ENCODE measurements at places on chromosomes 1 and 21.

DNA sequence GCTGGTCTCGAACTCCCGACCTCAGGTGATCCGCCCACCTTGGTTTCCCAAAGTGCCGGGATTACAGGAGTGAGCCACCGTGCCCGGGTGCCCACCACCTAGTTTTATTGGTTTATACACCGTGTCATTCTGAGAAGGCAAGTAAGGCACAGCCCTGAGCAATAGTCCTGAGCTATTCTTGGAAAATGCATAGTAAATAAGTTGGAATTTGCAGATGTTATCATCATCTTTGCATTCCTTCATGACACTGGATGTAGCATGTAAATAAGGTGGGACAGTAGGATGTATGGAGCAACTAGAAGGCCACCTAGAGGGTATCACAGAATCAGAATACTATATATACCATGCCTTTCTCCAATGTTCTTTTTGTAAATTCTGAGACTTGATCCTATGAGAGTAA is 11.0 kb downstream of the TOR1AIP2 start:
- no peak for DNase-seq

DNA sequence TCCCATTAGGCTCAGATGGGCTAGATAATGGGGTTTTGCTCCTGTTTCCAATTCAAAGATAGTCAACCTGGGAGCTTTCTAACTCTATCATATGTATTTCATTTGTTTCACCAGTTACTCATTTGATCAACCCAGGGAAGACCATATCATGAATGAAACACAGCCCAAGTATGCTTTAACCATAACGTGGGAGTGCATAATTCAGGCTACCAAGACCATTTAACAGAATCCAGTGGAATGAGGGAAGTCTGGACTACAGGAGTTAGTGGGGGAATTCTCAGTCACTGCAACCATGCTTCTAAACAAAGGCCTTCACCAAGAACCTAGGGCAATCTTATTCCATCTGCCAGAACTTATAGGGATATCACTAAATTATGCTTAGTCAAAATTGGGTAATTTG is 15.0 kb upstream of the SLC16A1 start:
- DNase-seq = no peak

DNA sequence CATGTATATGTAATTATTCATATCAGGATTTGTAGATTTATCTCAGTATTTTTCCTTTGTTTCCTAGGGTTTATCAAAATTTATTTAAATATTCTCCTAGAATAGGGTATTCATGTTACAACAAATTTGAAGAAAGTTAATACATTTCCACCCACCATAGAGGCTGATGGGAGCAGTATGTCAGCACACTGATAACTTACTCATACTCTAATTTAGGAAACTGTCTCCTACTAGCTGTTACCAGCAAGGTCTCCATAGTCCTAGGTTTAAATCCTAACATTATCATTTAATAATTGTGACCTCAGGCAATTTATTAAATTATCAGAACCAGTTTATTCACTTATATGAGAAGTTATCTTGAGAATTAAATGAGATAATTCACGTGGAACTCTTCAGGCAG is 127.0 kb downstream of the USP25 start:
- DNase-seq = no peak

DNA sequence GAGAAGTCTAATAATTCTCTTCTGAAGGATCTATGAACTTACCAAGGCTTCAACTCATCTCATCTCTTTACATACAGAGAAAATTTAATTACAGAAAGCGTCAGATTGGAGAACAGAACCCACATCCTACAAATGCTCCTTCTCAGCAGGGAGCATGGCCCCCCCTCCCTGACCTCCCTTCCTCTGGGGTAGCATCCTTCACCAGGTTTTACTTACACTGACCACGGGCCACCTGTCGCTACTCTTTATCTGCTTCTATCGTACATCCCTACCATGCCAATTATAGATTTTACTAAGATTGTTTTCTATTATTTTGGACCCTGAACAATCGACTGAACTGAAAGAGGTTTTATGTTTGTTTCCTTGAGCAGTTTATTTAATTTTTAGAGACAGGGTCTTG is 25.8 kb downstream of the RIPPLY3 start:
- DNase-seq = no peak

GRCh38 chr1:152739841-152740240 is 18.0 kb upstream of the KPRP start:
- DNase-seq = no peak

- DNase-seq = no peak
These were observed 30.7 kb downstream of the JAK1 start for GRCh38 chr1:64935551-64936155.

DNA sequence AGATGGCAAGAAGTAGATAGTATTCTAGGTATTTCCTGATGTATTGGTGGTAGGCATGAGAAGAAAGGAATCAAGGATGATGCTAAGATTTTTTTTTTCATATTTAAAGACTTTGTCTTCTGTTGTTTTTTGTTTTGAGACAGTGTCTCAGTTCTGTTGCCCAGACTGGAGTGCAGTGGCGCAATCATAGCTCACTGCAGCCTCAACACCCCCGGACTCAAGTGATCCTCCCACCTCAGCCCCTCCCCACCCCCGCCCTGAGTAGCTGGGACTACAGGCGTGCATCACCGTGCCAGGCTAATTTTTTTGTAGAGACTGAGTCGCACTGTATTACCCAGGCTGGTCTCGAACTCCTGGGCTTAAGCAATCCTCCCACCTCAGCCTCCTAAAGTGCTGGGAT is 2.8 kb upstream of the CAPZB start:
- no peak for DNase-seq

DNA sequence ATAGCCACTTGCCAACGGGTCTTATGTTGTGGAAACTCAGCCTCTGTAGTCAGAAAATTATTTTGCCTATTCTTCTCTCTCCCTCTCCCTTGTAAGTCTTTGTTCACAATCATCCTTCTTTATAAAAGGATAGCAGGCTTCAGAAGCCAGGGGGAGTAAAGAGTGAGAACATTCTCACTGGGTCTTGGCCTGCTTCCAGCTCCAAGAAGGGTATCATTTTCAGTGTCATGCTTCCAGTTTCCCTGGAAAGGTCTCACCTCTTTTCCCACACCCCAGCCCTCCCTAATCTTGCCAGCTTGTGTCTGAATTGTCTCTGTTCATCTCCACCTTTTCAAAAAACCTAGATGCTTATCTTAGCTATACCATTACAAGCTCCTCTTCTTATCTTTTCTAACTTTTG is 346.2 kb upstream of the LRRC7 start:
- DNase-seq = no peak

- no peak for DNase-seq
These were observed 26.1 kb downstream of the SPAG17 start for GRCh38 chr1:118158924-118159323.

GRCh38 chr21:36347962-36348328 is 27.9 kb downstream of the MORC3 start:
- DNase-seq = no peak

GRCh38 chr1:212700892-212701819 is 1.5 kb upstream of the BATF3 start:
- no peak for DNase-seq

DNA sequence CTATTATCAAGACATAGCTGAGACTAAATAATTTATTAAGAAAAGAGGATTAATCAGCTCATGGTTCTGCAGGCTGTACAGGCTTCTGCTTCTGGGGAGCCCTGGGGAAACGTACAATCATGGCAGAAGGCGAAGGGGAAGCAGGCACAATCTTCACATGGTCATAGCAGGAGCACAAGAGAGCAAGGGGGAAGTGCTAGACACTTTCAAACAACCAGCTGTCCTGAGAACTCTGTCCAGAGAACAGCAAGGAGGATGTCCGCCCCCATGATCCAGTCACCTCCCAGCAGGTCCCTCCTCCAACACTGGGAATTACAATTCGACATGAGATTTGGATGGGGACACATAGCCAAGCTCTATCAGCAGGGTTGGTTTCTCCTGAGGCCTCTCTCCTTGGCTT is 10.3 kb upstream of the SLC45A1 start:
- DNase-seq = no peak

- DNase-seq = no peak
These were observed 131.3 kb downstream of the TOMM20 start for GRCh38 chr1:234997201-234997895.

DNA sequence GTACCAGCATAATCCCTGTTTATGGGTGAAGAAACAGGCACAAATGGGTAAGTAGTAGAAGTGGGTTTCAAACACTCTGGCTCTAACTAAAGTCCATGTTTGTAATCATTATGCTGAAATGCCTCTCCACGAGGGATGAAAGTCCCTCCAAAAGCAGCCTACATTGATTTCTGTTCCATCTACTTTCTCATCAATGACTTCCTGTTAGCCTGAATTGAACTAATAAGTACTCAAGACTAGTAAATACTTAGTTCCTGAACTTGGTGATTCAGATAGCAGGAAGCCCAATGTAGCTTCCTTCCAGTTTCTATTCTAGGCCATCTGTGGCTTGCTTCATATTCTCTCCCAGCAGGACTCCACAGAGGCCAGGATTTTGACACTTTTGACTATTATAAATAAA is 11.3 kb upstream of the BACH1 start:
- DNase-seq = no peak

DNA sequence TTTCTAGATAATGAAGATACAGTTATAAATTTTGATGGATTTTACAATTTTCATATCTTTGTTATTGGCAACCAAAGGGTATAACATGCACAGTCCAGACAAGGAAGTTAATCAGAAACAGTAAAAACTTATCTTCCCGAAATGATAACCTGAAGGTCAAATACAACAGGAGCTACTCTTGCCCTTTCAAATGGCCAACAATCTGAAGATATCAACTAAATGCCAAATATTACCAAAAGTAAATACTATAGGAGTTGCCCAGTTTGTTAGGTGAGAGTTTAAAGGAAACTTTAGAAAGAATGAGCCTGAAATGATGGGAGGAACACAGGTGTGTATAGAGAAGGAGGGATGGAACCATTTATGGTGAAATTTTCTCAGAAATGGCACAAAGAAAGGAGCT is 153.2 kb downstream of the RGS7 start:
- DNase-seq = no peak

DNA sequence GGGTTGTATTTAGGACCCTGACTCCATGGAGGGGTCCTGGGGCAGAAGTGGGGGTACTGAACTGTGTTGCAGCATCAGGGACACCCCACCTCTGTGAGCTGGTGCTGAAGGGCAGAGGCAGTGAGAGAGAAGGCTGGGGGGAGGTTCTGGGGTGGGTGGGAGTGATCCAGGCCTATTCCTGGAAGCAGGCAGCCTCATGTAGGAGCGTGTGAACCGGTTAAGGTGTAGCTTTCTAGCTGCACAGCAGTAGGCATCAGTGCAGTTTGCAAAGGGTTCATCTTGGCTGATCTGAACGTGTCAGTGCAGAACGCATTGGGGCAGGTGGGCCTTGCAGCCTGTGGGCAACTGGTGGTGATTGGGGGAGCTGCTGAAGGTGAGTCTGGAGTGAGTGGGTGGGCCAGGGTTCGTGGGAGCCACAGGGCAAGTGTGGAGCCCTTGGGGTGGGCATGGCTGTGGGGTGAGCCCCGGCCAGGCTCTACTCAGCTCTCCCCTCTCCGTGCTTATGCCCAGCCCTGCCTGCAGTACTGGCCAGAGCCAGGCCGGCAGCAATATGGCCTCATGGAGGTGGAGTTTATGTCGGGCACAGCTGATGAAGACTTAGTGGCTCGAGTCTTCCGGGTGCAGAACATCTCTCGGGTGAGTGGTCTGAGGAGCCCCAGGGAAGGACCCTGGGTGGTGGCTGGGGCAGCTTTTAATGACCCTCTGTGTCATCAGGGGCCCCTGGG is 86.7 kb downstream of the PTPRU start:
- no peak for DNase-seq

DNA sequence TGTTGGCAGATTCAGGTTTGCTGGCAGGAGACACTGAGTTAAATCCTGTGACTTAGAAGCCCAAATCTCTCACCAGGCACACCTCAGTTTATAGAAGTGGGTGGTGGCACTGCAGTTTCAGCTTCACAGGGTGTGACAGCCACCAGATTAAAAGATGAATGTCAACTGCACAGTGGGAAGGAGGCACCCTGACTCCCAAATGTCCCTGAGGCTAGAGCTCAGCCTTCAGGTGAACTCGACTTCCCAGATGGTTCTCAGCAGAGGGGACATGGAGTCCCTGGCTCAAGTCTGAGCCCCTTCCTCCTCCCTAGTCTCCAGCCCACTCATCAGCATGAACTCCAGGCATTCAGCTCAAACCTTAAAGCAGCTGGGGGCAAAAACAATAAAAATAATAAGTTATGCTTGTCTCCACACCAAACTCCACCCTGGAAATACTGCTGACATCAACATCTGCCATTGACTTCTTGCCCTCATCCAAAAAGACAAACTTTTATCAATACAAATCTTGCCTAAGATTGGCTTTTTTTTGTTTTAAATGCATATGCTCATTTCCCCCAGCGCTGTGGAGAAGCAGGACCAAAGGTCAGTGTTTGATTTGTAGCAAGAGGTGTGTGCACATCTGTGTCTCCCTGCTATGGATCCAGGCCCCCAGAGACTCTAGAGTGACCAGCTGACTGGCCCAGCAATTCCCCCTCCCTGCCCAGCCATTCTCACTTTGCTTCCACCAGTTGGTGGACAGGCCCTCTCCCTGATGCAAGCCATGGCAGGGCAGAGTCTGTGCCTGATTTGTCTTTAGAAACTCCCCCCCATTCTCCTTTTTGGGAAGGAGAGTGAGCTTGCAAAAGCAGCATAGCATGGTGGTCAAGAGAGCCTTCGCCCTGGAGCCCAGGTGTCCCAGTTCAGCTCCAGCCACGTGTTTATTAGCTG is 18.5 kb upstream of the S100A7 start:
- no peak for DNase-seq
